ENCODE measurements at places on chromosomes 1 and 21.

DNA sequence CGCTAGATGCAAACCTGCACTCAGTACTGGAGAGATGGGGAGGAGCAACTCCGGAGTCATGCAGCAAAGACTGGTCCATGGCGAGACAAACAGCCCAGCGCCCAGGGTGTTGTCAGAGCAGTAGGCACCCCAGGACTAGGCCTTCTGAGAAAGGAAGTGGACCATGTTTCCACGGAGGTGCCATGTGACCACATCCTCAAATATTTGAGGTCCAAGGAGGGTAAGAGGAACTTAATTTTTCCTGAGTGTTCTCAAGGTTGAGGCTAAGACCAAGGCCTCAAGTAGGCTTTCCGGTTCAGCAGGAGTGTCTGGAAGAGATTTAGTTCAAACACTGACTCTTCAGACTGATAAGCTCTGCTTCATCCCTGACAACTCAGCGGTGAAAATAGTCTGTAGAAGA is 186.2 kb downstream of the RHOU start:
- H3K4me3 ChIP-seq = no peak overlapping the region
- H3K27me3 ChIP-seq = no peaks in the 10 kb centered on the region
- H3K36me3 ChIP-seq = no peaks in the 10 kb centered on the region
- H3K27ac ChIP-seq = no peak overlapping the region
- H3K4me1 ChIP-seq = peaks cover 9% of the 10 kb centered on the region

DNA sequence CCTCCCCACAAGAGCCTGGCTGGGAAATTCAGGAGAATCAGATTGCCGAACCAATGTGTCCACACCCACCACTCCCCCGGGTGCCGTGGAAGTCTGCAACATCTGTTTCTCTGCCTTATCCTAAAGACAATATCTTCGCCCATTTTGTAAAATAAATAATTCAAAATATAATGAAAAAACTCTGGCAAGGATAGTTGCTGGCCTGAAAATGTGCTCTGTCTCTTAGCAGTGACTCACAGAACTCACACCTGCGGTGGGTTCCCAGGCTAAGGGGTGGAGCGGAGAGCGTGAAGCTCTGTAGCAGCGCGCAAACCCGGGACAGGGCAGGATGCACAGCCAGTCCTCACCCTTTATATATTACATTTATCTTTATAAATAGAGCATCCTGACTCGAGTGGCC is 99.9 kb downstream of the COLGALT2 start:
- peak overlapping the region; percentile 9 for H3K27ac ChIP-seq
- peaks cover 5% of the 10 kb centered on the region for H3K36me3 ChIP-seq
- H3K4me1 ChIP-seq = peaks cover 6% of the 10 kb centered on the region
- DNase-seq = no peak

DNA sequence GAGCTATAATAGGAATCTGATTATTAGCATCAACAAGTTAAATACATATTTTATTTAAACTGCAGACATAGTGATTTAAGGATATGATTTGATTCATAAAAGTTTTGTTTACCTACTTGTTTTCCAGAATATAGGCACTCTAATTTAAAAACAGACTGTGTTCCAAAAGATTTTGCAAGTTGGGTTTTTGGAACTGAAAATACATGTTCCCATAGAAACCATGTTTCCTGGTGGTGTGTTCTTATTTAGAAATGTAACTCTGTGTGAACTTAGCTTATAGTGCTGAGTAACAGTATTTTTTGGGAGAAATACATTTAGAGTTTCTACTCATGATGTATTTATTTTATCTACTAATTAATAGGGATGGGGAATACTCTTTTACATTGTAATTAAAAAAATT is 21.8 kb downstream of the USP25 start:
- H3K36me3 ChIP-seq = no peaks in the 10 kb centered on the region
- DNase-seq = no peak
- H3K27me3 ChIP-seq = no peaks in the 10 kb centered on the region

- H3K4me3 ChIP-seq = no peak overlapping the region
- no peak for DNase-seq
- no peaks in the 10 kb centered on the region for H3K4me1 ChIP-seq
- peaks cover 82% of the 10 kb centered on the region for H3K36me3 ChIP-seq
- no peaks in the 10 kb centered on the region for H3K27me3 ChIP-seq
- H3K27ac ChIP-seq = no peak overlapping the region
These were observed 12.8 kb downstream of the ZFP69B start for GRCh38 chr1:40462956-40463590.

DNA sequence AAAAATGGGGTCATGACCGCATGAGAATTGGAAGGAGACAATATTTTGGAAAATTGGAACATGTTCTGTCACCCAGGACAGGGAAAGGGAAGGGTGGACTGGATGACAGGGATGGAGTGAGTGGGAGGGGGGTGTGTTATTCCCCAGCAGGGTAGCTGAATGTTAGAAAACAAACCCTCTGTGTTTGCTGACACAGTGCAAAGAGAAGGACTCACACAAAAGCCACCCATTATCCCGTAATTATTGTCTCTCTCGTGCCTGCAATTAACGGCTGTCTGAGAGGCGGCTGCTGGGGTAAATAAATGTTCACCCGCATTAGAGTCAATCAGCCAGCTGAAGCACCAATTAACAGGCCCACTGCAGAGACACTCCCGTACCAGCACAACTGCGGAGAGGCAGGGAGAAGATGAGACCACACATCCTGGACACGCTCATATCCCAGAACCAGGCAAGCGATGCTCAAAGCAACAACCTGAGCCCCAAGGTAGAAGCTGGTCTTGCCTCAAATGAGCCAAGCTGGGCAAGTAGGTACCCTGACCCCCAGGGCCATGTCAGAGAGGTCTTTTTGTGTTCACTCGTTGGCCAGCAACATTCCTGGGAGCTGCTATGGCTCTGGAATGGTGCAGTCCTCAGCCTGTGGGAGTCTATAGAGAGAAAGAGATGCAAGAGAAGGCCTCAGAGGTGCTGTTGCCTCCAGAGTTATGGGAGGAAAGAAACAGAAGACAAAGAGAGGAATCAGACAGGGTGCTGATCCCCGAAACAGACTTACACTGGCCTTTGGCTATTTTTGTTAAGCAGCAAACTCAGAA is 19.4 kb downstream of the PLEKHA6 start:
- peaks cover 5% of the 10 kb centered on the region for H3K4me1 ChIP-seq
- H3K27ac ChIP-seq = no peak overlapping the region
- no peaks in the 10 kb centered on the region for H3K36me3 ChIP-seq
- H3K27me3 ChIP-seq = no peaks in the 10 kb centered on the region

DNA sequence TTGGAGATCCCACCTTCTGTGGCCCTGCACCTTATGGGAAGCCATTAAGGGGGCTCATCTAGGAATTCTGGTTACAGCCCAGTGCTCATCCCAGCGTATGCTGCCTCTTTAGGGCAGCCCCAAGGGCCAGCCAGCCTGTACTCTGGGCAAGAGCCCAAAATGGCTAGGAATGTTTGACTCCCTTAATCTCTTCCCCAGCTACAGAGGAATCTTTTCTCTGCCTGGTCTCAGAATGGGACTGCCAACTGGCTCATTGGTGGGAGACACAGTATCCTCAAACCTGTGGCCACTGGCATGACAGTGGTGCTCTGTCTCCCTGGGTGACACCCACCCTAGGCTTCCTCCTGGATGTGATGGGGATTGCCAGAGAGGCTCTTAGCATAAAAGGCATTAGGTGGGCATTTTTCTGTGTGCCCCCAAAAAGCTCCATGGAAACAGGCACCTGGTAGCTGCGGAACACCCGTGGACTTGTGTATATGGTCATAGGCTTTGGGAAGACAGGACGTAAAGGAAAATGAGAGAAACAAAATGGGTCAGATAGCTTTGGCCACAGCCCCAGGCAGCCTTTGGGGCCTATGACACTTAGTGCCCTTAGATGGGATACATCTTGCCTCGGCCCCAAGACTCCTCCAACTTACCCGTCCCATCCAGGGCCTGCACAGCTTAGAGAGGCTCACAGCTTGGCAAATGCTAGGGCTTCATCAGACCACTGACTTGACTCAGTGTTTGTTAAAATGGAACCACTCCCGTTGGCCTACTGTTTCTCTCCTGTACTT is 6.9 kb downstream of the TMEM81 start:
- H3K36me3 ChIP-seq = no peaks in the 10 kb centered on the region
- no peak overlapping the region for H3K4me3 ChIP-seq
- H3K4me1 ChIP-seq = peaks cover 14% of the 10 kb centered on the region
- H3K27me3 ChIP-seq = no peaks in the 10 kb centered on the region

DNA sequence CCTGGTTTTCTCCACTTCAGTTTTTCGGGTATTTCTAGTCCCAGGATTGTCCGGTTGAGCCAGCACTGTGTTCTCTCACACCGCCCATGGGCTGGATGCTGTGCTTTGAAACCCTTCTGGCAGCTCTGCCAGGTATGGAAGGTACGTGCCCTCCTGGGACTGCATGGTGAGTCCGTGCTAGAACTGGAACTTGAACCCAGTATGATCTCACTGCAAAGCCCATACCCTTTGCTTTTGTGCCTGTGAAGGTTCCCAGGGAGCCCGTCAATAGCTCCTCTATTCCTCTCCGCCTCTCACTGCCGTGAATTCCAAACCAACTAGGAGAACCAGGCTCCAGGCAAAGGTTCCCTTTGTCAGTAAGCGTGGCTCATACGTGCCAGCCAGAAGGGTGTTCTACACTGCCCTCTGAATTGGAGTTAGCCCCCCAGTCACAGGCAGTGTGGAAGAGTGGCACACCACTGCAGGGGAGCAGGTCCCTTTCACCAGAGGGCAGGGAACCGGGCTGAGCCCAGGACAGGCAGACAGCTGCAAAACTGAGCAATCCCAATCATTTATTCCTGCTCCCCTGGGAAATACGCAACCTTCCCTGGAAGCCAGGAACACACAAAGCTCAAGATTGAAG is 310.2 kb downstream of the CAMTA1 start:
- no peak for DNase-seq
- H3K4me1 ChIP-seq = no peaks in the 10 kb centered on the region
- H3K36me3 ChIP-seq = no peaks in the 10 kb centered on the region

GRCh38 chr1:21174654-21175323 is 1.9 kb downstream of the EIF4G3 start:
- H3K36me3 ChIP-seq = no peaks in the 10 kb centered on the region
- H3K4me3 ChIP-seq = peak overlapping the region; percentile 94
- H3K27ac ChIP-seq = peak overlapping the region; percentile 95
- H3K27me3 ChIP-seq = no peaks in the 10 kb centered on the region
- no peak for DNase-seq
- peaks cover 53% of the 10 kb centered on the region for H3K4me1 ChIP-seq

DNA sequence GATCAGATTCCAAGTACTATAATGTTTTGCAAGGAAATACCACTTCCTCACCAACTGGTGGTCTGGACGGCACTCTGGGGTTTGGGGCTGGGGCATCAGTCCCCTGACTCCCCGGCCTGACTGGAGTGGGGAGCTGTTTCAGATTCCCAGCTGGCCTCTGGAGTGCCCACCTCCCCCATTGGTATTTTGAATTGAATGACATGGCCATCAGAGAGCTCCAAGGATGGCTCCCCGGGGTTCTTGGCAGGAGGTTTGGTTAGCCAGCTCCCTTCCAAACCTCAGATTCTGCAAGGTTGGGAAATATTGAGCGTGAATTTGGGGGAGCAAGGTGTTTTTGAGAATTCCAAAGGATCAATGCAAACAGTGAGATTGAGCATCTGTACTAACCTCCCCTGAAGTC is 2.2 kb upstream of the INAVA start:
- no peak overlapping the region for H3K27ac ChIP-seq
- H3K4me1 ChIP-seq = peaks cover 16% of the 10 kb centered on the region
- no peak for DNase-seq
- no peak overlapping the region for H3K4me3 ChIP-seq
- peaks cover 89% of the 10 kb centered on the region for H3K27me3 ChIP-seq

GRCh38 chr1:111739925-111740765 is 950 bp upstream of the INKA2 start:
- peak overlapping the region; percentile 83 for H3K4me3 ChIP-seq
- H3K4me1 ChIP-seq = peaks cover 82% of the 10 kb centered on the region
- no peaks in the 10 kb centered on the region for H3K27me3 ChIP-seq
- peak overlapping the region; percentile 98 for H3K27ac ChIP-seq
- peak; percentile 80 for DNase-seq

DNA sequence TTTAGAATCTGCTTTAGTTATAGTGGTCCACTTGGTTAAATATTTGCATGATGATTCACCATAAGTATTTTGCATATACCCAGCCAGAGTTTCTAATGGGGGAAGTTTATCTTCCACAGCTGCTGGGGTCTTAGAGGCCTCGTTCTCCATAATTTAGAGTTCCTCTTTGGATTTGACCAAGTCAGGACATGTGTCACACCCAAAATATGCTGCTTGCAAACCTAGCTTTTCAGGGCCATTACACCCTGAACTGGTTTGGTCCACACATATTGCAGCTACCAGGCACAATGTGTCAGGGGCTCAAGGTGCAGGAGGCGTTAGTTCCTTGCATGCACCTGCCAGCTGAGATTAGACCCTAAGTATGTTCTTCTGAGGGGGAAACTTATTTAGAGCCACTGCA is 17.1 kb upstream of the FMO4 start:
- H3K4me1 ChIP-seq = no peaks in the 10 kb centered on the region
- H3K36me3 ChIP-seq = no peaks in the 10 kb centered on the region
- no peak for DNase-seq
- H3K27me3 ChIP-seq = peaks cover 9% of the 10 kb centered on the region
- H3K27ac ChIP-seq = no peak overlapping the region
- no peak overlapping the region for H3K4me3 ChIP-seq

GRCh38 chr21:32543975-32544374 is 41.3 kb downstream of the TCP10L start:
- DNase-seq = no peak
- no peak overlapping the region for H3K27ac ChIP-seq
- no peak overlapping the region for H3K4me3 ChIP-seq
- H3K36me3 ChIP-seq = no peaks in the 10 kb centered on the region
- no peaks in the 10 kb centered on the region for H3K27me3 ChIP-seq

All from left ventricle myocardium inferior (tissue), 1 donor.